Epithelial cell of esophagus (primary cell): ENCODE measurements at places on chromosomes 4 and X.

- peak; percentile 84 for DNase-seq
Measured at GRCh38 chr4:13966231-13967195, 339.0 kb upstream of the BOD1L1 start.

DNA sequence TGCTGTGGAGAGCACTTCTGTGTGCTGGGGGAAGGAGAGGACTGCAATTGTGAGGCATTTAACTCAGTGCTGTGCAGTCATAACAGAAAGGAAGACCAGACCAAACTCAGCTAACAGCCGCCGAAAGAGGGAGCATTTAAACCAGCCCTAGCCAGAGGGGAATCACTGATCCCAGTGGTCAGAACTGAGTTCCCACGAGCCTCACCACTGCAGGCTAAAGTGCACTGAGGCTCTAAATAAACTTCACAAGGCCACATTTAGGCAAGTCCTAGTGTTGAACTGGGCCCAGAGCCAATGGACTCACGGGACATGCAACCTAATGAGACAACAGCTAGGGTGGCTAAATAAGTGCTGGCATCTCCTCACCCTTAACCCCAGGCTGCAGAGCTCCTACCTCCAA is 20.4 kb downstream of the IQCM start:
- DNase-seq: no peak

GRCh38 chr4:175034986-175035705 is 117.0 kb downstream of the ADAM29 start:
- DNase-seq: no peak

GRCh38 chr4:157772907-157773306 is 399.9 kb downstream of the GASK1B start:
- no peak for DNase-seq

DNA sequence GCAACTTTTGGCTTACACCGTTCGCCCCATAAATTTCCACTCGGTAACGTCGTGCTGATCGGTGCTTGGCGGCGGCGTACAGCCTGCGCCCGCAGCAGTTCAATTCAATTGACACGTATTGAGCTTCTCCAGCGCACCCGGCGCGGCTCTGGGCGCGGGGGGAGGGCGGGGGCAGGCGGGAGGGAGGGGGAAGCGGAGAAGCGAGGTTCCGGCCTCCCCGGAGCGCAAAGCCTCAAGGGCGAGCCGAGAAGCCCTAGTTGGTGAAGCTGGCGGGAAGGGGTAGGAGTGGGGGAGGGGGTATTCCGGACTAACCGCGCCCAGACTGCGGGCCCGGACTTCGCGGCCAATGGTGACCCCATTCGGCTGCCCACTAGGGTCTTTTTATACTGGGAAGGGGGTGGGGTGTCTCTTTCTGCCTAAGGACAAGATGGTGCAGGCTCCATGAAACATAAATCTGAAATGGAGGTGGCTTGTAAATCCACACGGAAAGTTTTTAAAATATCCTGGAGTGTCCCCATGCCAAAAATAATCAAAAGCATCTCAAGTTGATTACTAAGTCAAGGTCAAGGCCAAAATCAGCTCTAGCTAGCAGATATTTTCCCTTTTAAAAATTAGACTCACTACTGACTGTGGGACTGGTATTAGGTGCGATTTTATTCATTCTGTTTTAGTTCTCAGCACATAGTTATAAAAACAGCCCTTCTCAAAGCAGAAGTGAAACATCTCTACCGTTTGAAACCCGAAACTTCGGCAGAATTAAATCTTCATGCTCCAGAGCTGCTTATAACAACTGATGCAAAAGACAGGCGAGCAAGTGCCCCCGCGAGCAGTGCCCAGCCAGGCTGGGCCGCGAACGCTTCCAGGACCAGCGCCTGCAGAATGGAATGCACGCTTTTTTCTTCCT is 1.5 kb upstream of the BCOR start:
- DNase-seq: no peak

GRCh38 chrX:101029665-101030064 is 22.2 kb downstream of the TRMT2B start:
- DNase-seq: no peak

DNA sequence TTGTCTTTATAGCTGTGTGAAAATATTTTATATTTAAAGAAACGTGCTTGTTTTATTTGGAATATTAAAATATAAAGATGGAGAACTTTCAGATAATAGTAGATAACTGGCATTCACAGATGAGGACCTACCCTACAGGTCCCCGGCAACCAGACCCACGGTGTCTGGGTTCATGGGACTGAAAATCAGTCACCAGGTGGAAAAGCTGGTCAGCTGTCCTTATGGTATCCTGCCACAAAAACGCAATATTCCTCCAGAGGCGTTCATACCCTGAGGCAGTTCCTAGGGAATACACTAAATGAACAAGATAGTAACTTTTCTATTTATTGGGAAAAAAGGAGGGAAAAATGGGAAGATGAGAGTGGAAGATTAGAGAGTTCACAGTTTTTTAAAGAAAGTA is 1.2 kb downstream of the TLR6 start:
- DNase-seq: no peak

GRCh38 chr4:87399148-87399547 is 8.2 kb upstream of the HSD17B11 start:
- DNase-seq: no peak

- peak; percentile 24 for DNase-seq
Measured at GRCh38 chr4:94160774-94161173, 46.9 kb upstream of the SMARCAD1 start.

DNA sequence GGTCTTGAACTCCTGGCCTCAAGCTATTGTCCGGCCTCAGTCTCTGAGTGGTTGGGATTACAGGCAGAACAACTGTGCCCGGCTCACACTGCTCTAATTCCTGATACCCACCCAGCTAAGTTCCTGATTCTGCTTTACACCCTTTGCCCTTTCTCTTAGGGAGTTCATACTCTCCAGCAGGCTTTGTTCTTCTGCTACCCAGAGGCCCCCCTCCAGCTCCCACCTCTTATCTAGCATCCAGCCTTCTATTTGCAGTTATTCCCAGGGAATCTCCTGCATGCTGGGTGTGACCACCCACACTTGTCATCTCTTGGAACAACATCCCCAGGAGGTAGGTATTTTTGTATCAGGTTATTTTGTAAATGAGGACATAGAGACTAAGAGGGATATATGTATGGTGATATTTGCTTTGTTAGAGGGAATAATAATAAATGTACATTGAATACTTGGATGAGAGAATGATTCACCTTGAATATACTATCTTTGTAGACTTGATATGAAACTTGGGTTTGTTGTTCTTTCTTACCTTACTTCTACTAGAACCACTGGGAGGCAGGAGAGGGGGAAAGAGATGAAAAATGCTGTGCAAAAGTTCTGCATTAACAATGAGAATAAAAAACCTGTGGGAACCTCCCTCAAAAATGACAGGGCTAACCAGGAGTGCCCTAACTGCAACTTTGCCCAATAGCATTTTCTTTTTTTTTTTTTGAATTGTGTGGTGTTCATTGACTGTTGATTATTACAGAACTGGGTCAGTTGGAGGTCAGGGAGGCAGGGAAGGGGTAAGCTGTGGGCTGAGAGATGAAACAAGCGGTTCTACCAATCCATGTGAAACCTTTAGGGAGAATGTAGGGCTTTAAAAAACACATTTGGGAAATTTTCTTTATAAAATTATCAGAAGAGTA is 157.4 kb downstream of the SPRY1 start:
- DNase-seq: no peak

GRCh38 chrX:14927401-14927800 is 54.2 kb downstream of the MOSPD2 start:
- DNase-seq: no peak

DNA sequence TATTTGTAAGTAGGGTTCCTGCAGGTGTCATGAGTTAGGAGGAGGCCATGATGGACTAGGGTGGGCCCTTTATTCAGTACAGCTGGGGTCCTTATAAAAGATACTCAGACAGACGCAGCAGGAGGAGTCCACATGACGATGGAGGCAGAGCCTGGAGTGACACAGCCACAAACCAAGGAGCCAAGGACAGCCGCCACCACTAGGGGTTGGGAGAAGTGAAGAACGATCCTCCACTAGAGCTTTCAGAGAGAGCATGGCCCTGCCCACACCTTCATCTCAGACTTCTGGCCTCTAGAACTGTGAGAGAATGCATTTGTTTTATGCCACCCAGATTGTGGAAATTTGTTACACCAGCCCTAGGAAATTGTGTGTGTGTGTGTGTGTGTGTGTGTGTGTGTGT is 31.1 kb downstream of the JAKMIP1 start:
- DNase-seq: no peak

- DNase-seq: no peak
Measured at GRCh38 chrX:37860721-37861120, 13.3 kb upstream of the DYNLT3 start.

DNA sequence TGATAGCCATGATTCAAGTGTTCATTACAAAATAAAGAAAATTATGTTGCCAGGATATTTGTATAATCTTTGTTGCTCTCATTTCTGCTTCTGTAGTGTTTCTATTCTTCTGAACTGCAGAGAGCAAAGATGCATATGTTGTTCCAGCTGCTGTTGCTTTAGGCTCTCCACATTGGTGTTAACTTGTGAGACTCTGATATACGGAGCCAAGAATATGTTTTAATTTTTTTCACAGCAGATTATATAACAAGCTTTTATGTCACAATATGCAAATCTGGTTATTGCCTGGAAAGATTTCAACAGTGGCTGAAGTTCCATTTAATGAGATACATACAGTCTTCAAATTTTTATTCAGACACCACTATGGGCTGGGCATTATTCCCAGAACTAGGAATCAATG is 655.0 kb downstream of the GRXCR1 start:
- DNase-seq: no peak

DNA sequence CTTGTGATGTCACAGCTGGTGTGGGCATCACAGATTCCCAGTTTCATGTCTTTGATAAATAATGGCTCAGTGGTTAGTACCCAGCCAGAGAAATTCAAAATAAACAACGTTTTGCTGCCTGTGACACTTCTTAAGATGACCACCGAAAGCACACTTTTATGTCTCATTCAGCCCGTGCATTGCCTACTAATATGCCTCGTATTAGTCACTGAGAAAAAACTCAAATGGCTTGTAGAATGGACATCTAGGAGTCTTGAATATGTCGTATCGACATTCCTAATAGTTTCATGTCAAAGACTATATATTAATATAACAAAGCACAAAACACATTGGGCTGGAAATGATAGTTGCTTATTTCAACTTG is 103.9 kb upstream of the FAT1 start:
- DNase-seq: no peak

- DNase-seq: no peak
Measured at GRCh38 chr4:16119981-16120380, 36.2 kb upstream of the PROM1 start.

GRCh38 chrX:57918750-57919436 is 8.6 kb upstream of the ZXDA start:
- peak; percentile 35 for DNase-seq

DNA sequence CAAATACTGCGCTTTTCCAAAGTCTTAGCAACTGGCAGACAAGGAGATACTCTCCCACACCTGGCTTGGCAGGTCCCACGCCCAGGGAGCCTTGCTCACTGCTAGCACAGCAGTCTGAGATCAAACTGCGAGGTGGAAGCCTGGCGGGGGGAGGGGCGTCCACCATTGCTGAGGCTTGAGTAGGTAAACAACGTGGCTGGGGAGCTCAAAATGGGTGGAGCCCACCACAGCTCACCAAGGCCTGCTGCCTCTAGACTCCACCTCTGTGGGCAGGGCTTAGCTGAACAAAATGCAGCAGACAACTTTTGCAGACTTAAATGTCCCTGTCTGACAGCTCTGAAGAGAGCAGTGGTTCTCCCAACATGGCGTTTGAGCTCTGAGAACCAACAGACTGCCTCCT is 23.0 kb upstream of the NFKB1 start:
- peak; percentile 39 for DNase-seq

DNA sequence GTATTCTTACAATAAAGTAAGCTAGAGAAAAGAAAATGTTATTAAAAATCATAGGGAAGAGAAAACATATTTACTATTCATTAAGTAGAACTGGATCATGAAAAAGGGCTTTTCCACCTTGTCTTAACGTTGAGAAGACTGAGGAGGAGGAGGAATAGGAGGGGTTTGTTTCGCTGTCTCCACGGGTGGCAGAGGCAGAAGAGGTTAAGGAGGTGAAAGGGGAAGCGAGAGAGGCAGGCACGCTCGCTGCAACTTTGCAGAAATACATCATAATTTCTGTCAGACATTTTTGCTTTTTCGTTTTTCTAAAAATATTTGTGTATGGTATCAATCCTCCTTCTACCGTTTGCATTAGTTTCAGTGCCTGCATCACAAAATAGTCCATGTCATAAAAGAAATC is 2375.1 kb upstream of the AGA start:
- no peak for DNase-seq

DNA sequence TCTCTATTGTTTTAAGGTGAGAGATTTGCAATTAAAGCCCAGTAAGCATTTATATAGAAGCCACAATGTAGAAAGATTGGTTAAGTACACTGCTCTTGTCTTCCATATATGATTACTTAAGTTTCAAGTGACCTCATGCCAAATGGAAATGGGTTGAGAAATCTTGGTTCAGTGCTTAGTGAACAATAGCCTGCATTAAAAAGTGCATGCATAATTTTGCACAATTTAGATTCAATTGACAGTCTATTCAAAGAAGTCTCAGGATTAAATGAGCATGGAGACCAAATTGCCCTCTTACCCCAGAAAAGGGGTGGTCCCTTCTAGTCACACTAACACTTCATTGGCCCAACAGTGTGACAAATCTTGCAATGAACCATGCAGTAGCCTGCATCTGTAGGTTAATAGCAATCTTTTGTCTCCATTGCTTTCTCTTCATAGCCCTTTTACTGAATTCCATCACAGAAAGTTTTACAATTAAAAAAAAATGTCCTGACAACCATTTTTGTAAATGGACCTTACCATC is 93.6 kb downstream of the HHIP start:
- DNase-seq: peak; percentile 22

- peak; percentile 48 for DNase-seq
Measured at GRCh38 chr4:38674258-38675144, 10.5 kb downstream of the KLF3 start.

GRCh38 chrX:2370456-2370855 is 130.3 kb downstream of the DHRSX start:
- DNase-seq: no peak

- peak; percentile 91 for DNase-seq
Measured at GRCh38 chr4:53908661-53909078, 155.7 kb downstream of the CHIC2 start.

DNA sequence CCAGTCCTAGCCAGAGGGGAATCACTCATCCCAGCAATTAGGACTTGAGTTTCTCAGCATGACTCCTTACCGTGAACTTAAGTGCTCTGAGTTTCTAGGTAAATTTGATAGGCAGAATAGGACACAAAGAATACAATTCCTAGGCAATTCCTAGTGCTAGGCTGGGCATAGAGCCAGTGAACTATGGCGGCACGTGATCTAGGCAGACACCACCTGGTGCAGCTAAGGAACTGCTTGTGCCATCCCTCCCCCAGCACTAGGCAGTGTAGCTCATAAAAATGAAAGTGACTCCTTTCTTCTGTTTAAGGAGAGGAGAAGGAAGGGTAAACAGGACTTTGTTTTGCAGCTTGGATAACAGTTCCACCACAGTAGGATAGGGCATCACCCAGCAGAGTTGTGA is 736.3 kb upstream of the PCDH7 start:
- peak; percentile 1 for DNase-seq

- peak; percentile 74 for DNase-seq
Measured at GRCh38 chrX:119512146-119512800, 44.0 kb downstream of the SLC25A5 start.

GRCh38 chrX:20388594-20388993 is 121.9 kb upstream of the RPS6KA3 start:
- DNase-seq: no peak
